Kidney glomerular epithelial cell (primary cell): ENCODE measurements at places on chromosomes 6 and 20.
A peak's percentile ranks its signal among the peaks of the same experiment; 100 is the strongest.

- DNase-seq: no peak
Measured at GRCh38 chr6:26516481-26517427, 16.7 kb downstream of the BTN1A1 start.

DNA sequence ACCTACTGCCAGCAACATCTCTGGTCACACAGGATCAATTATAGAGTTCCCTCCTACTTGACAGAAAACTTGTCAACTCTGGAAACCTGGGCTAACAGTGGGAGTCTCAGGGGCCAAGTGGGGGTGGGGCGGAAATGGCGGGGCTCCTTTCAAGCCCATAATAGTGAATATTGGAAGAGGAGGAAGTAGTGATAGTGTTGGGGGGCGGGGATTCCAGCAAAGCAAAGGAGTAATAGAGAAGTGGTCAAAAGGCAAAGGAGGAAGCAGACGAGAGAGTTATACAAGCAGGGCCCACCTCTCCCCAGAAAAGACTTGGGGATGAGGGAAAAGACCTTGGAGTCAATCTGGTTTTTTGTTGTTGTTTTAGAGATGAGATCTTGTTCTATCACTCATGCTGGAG is 2.1 kb downstream of the DEF6 start:
- no peak for DNase-seq

- DNase-seq: peak; percentile 100
Measured at GRCh38 chr6:30717129-30717844, at the start of gene MDC1. TSS of gene MDC1 (minus strand) at chr6:30717281. CDS start at chr6:30715175, 2,106 bp downstream.

DNA sequence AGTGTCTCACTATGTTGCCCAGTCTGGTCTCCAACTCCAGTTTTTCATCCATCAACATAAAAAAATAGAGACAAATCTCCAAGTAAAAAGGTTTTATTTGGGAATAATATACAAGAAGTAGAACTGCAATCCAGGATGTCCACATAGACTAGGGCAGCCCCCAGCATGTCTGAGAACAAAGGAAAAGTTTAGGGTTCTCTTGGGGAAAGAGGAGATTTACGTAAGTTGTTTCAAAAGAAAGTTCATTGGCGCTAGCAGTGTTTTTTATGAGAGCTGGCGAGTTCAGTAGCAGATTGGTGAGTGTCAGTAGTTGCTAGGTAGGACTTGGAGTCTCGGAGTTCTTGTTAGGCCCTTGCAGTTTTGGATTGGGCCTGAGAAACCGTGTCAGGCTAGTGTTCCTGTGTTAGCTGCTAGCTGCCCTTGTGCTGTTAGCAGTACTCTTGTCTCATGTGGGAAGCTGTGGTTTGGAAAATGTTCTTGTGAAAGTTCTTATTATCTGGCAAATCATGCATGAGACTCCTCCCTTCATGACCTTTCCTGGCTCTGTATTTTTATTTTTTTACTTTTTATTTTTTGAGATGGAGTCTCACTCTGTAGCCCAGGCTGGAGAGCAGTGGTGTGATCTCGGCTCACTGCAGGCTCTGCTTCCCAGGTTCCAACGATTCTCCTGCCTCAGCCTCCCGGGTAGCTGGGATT is 24.7 kb downstream of the TTLL9 start:
- DNase-seq: peak; percentile 33

- no peak for DNase-seq
Measured at GRCh38 chr6:127103482-127103881, 15.0 kb upstream of the RSPO3 start.

DNA sequence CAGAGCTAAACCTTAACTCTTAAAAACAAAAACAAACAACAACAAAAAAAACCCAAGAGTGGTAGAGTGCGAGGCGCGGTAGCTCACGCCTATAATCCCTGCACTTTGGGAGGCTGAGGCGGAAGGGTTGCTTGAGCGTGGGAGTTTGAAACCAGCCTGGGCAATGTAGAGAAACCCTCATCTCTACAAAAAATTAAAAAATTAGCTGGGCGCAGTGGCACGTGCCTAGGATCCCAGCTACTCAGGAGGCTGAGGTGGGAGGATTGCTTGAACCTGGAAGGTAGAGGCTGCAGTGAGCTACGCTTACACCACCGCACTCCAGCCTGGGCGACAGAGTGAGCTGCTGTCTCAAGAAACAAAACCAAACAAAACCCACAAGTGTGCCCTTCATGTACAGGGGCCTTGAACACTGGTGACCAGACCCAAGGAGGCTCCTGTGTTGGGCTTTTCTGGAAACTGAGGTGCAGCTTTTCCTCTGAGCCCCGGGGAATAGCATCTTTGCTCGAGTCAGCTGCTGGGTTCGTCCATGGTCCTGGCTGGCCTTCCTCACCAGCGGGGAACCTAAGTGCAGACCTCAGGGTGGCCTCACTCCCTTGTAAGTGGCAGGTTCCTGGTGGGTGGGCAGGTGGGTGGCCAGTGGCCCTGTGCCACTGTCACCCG is 39.9 kb downstream of the PYGB start:
- DNase-seq: no peak

- DNase-seq: no peak
Measured at GRCh38 chr20:10733122-10733521, 59.3 kb upstream of the JAG1 start.

- no peak for DNase-seq
Measured at GRCh38 chr6:128686084-128686483, 165.7 kb upstream of the PTPRK start.

- DNase-seq: no peak
Measured at GRCh38 chr20:34189572-34190163, 51.6 kb upstream of the ASIP start.

- DNase-seq: no peak
Measured at GRCh38 chr6:25842526-25842925, 10.7 kb upstream of the SLC17A1 start.

DNA sequence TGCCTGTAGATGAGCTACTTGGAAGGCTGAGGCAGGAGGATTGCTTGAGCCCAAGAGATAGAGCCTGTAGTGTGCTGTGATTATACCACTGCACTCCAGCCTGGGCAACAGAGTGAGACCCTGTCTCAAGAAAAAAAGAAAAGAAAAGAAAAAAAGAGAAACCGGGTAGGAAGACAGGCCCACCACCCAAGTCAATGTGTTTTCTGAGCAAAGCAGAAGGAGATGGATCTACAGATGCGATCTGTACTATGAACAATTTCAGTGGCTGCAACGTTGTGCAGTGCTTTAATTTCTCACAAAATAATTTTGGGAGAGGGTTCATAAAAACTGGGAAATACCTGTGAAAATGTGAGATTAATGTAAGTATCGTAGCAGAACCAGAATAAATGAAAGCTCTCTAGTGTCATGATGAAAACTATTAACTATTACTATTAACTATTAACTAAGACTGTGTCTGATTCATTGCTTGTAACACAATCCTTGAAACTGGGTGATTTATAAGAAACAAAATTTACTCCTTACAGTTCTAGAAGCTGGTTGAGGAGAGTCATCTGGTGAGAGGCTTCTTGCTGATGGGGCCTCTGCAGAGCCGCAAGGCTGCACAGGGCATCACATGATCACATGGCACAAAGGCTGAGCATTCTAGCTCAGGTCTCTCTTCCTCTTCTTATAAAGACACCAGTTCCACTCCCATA is 233.1 kb upstream of the ZNF217 start:
- peak; percentile 88 for DNase-seq

- DNase-seq: no peak
Measured at GRCh38 chr6:81683912-81684311, 68.6 kb downstream of the TENT5A start.

- peak; percentile 74 for DNase-seq
Measured at GRCh38 chr6:83192871-83193746, at the start of the genes PGM3 and RWDD2A. TSS of gene PGM3 (minus strand) at chr6:83193265. CDS start at chr6:83191012, 2,253 bp downstream. TSS of gene RWDD2A (plus strand) at chr6:83193357. CDS start at chr6:83194452, 1,095 bp downstream.

DNA sequence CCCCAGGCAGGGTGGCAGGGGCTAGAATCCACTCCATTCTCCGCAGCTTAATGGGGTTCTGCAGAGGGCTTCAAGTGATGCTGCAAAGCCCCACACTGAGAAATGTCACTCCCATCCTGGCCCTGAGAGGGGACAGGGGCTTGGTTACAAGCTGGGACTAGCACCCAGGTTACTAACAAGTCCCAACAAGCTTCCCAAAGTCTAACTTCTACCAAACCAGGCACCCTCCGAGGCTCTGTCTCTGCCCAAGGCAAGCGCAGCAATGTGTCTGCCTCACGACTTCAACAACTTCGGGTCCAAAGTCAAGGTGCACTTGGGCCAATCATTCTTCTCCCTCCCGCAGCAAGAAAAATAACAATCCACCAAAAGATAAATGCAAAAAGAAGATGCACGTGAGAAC is 45.6 kb downstream of the NFATC2 start:
- DNase-seq: no peak

DNA sequence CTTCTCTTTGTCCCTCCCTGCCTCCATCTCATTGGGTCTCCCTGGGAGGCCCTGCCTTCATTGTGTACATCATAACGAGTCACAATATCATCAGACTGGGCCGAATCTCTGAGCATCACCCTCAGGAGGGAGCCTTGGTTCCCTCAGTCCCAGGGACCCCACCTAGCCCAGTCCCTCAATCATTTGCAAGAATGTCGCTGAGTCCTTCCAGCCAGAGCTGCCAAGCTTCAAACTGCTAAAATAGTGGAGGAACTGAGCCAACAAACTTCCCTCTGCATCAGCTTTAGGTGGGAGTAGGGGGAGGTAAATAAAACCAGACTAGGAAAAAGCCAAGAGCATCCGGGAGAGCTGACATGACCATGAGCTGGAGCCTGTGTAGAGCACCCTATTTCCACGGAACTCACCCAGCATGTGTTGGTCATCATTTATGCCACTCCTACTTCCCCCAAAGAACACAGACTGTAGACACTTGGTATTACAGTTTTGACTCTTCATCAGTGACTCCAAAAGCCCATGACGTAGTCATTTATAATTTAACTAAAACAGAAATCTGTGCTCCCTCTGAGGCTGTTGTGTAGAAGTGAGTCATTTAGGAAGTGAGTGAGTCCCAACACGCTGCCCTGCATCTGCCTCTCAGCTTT is 28.8 kb upstream of the IL17A start:
- no peak for DNase-seq

DNA sequence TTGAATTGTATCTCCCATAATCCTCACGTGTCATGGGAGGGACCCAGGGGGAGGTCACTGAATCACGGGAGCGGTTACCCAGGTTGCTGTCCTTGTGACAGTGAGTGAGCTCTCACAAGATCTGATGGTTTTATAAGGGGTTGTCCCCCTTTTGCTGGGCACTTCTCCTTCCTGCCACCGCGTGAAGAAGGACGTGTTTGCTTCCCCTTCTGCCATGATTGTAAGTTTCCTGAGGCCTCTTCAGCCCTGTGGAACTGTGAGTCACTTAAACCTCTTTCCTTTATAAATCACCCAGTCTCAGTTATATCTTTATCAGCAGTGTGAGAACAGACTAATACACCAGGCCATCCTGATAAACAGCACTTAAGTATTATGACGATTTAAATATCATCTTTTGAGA is 9.0 kb upstream of the MRGBP start:
- no peak for DNase-seq

- no peak for DNase-seq
Measured at GRCh38 chr6:163655217-163656121, 241.0 kb downstream of the QKI start.

DNA sequence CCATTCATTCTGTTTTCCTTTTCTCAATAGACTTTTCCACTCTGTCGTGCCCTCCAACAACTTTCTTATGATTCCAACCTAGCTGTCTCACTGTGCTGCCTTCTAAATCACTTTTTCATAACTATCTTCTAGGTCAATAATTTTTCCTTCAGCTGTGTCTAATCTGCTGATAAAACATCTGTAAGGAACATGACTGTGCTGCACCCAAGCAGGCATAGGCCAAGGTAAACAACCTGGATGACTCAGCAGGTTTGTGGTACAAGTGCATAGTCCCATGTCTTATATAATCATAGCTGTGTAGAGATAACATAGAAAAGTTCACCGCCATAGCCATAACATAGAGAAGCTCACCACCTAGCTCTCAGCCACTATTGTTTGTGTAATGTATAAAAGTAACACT is 332.3 kb downstream of the PLCB1 start:
- no peak for DNase-seq

DNA sequence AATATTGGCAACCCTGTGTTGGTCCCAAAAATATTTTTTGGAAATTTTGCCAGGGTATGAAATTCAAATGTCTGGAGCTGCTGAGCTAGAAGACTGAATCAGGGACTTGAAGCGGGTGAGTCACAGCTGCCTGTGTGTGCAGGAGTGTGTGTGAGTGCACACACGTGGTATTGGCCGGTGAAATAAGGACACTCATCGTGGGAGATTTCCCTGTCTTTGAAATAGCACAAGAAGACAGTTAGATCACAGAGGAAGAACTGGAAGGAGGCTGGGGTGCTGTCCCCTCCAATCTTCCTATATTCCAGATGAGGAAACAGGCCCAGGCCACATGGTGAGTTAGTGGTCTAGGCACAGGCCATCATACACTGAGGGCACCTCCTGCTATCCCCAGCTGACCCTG is 123.8 kb upstream of the MLN start:
- DNase-seq: peak; percentile 73

DNA sequence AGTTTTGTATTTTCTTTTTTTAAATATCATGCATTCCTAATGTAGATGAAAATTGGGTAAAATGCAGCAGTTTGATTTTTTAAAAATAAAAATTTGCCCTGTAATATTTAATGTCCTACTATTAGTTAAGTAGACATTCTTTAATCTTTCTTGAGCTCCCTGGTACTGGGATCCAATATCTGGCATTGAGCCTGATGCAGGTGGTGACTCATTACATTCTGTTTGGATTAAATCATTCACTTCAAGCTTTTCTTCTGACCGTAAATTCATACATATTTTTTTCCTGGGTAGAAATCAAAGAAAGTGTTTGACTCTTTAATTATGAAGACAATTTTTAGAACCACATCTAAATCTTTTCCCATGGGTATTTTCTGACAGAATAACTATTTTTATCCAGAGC is 768.8 kb upstream of the SLC35B3 start:
- peak; percentile 63 for DNase-seq

DNA sequence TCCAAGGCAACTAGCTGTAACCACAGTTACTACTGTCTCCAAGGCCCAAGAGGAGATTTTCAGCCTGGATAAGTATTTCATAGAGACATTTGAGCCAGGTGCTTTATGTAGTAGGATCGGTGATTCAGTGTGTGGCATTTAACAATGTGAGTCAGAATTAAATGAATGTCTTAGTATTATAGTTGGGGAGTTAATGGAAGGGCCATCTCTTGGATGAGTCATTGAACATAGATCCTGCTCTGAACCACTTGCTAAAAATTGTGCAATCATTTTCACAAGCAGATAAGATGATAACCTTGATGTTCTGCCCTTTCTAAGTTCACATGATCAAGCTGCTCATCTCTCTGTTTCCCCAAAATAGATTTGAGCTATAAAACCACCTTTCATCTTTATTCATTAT is 668.9 kb upstream of the CITED2 start:
- DNase-seq: peak; percentile 97

GRCh38 chr6:39424831-39425230 is 102.3 kb upstream of the KCNK16 start:
- DNase-seq: no peak
